WTC11 (cell line): ENCODE measurements at places on chromosomes 3 and 15. TPM values are rescaled to one million over a fixed set of nuclear protein-coding genes. Genes with fewer than 3 reads are reported as not detected.
A peak's percentile ranks its signal among the peaks of the same experiment; 100 is the strongest.

DNA sequence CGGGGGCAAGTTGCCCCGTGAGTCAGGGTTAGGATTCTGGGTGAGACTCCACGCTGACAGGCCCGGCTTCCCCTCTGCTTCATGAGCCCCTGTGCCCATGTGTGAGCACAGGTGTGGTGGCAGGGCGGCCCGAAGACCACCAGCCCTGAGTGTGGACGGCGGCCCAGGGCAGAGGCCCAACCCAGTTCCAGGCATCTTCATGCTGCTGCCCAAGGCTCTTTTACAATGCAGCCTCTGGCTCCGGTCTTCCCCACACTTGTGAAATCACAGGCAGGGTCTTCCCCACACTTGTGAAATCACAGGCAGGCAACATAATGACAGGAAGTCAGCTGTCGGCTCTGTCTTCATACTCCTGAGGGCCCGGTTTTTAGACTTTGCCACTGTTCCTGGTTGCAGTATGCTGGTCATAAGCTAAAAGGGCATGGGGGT lies 78.8 kb downstream of the AAGAB start:
- H3K4me3 ChIP-seq, result no peak overlapping the region
- no peaks in the 10 kb centered on the region for H3K27me3 ChIP-seq
- DNase-seq, result no peak
- H3K36me3 ChIP-seq, result peaks cover 7% of the 10 kb centered on the region; the same call in 1 of the 2 replicates
- no peak overlapping the region for H3K27ac ChIP-seq
- H3K4me1 ChIP-seq, result peaks cover 34% of the 10 kb centered on the region

DNA sequence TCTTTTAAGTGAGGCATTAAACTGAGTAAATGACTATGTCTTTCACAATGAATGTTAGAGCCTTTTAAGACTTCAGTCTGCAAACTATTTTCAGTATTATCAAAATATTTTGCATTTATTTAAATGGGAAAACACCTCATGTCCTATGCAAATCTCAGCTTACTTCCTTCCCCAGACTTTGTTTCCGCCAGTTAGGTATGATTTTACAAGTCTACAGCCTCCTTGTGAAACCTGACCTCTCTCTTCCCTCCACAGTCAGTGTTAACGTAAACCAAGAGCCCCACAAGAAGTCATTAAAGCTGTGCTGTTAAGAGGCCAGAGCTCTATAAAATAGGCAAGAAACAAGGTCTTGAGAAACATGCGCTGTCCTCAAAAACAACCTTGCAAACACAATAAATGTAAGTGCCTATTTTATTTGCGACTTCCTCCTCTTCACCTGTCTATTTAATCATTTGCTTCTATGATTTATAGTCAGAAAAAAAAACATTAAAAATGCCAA lies 48.3 kb downstream of the PRTG start:
- peaks cover 38% of the 10 kb centered on the region for H3K4me1 ChIP-seq
- H3K27ac ChIP-seq, result peak overlapping the region; percentile 64

DNA sequence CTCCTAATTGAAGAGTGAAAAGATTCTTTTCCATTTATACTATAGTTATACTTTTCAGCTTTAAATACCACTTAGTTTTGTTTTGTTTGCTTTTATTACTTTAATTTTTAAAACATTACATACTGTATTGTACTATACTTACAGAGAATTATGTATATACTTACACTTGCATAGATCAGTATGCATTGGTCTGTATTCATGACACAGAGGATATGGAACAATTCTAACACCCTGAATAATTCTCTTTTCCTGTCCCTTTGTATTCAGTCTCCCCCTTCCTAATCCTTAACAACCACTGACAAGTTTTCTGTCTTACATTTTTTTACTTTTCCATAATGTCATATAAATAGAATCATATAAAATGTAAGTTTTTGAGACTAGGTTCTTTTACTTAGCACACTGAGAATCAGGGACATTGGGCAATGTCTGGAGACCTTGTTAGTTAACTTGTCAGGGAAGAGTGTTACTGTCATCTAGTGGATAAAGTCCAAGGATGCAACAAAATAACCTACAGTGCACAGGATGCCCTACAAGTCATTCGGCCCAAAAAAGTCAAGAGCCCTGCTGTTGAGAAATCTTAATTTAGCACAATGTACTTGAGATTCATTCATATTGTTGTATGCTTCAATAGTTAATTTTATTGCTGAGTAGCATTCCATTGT lies 95.7 kb upstream of the MCTP2 start:
- H3K27ac ChIP-seq, result no peak overlapping the region
- H3K27me3 ChIP-seq, result no peaks in the 10 kb centered on the region
- no peak overlapping the region for H3K4me3 ChIP-seq
- DNase-seq, result no peak
- no peaks in the 10 kb centered on the region for H3K4me1 ChIP-seq

DNA sequence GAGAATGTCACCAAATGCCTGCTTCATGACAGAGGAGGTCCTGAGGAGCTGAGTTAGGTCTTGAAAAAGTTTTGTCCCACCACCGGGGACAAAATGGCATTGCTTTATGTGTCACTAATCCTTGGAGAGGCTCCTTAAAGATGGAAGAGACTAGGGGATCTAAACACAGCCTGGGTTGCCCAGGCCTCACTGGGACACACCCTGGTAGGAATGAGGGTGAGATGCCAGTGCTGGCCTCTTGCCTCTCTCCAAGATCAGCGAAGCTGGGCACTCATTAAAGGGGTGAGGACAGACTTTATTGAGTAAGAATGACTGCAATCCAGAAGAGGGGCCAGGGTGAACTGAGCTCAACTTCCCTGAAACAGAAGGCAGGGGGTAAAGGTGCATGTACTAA lies 58.5 kb upstream of the KLF13 start:
- no peak overlapping the region for H3K4me3 ChIP-seq
- peak; percentile 2 for DNase-seq
- peaks cover 13% of the 10 kb centered on the region for H3K4me1 ChIP-seq
- H3K36me3 ChIP-seq, result no peaks in the 10 kb centered on the region
- H3K27me3 ChIP-seq, result no peaks in the 10 kb centered on the region
- H3K27ac ChIP-seq, result no peak overlapping the region

DNA sequence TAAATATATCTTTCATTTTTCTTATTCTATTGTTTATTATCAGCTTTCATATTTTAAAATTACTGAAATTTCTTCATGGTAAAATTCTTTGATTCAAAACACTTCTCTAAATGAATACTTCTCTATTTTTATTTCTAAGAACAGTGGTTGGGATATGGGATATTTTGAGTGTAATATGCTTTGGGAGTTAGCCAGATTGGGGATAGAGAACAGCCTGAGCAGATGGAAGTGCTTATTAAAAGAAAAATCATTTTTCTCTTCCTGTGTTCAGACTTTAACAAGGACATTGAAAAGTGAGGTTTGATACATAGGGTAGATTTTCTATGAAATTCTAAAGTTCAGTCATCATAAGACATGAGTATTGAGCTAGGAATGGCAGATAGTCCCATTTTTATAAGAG lies 84.8 kb downstream of the COL6A5 start:
- H3K4me1 ChIP-seq, result peaks cover 9% of the 10 kb centered on the region
- no peak overlapping the region for H3K27ac ChIP-seq
- H3K36me3 ChIP-seq, result no peaks in the 10 kb centered on the region
- no peaks in the 10 kb centered on the region for H3K27me3 ChIP-seq

- peaks cover 61% of the 10 kb centered on the region for H3K4me1 ChIP-seq
- no peak for DNase-seq
- peak overlapping the region; percentile 47 for H3K4me3 ChIP-seq
- no peaks in the 10 kb centered on the region for H3K36me3 ChIP-seq
- no peaks in the 10 kb centered on the region for H3K27me3 ChIP-seq
- H3K27ac ChIP-seq, result peak overlapping the region; percentile 42; the same call in 1 of the 2 replicates
These were observed 120.5 kb downstream of the XXYLT1 start for GRCh38 chr3:195150181-195151118.

DNA sequence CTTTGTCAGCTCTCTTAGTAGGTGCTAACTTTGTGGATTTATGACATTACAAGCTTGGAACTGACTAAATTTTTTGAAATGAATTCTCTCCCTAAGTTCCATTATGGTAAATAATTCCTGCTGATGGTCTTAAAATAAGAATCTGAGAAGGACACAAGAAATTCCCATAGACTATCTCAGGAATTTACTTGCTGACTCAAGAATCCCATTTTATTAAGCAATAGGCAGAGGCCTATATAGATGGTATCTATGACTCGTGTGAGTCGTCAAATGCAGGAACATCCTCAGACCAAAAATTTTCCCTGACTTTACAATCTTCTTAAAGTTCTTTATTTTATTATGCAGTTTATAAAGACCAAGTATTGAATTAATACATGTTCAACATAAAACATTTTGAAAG lies 30.7 kb upstream of the CBLB start:
- H3K27ac ChIP-seq, result no peak overlapping the region
- DNase-seq, result no peak
- no peaks in the 10 kb centered on the region for H3K36me3 ChIP-seq
- no peak overlapping the region for H3K4me3 ChIP-seq
- peaks cover 4% of the 10 kb centered on the region for H3K4me1 ChIP-seq
- no peaks in the 10 kb centered on the region for H3K27me3 ChIP-seq

- no peaks in the 10 kb centered on the region for H3K36me3 ChIP-seq
- DNase-seq, result peak; percentile 24
- H3K27ac ChIP-seq, result no peak overlapping the region
- peaks cover 17% of the 10 kb centered on the region for H3K4me1 ChIP-seq
- H3K4me3 ChIP-seq, result no peak overlapping the region
These were observed 155.4 kb downstream of the TP63 start for GRCh38 chr3:189786479-189787064.

GRCh38 chr15:76313731-76314130 lies 2.5 kb upstream of the ETFA start:
- peaks cover 10% of the 10 kb centered on the region for H3K4me1 ChIP-seq
- H3K36me3 ChIP-seq, result no peaks in the 10 kb centered on the region
- no peak overlapping the region for H3K4me3 ChIP-seq
- DNase-seq, result no peak
- H3K27ac ChIP-seq, result no peak overlapping the region

- no peak overlapping the region for H3K27ac ChIP-seq
- H3K36me3 ChIP-seq, result peaks cover 25% of the 10 kb centered on the region
- peaks cover 5% of the 10 kb centered on the region for H3K4me1 ChIP-seq
- no peak overlapping the region for H3K4me3 ChIP-seq
- no peak for DNase-seq
These were observed 41.5 kb downstream of the FGF12 start for GRCh38 chr3:192685801-192686200.

GRCh38 chr3:77648214-77648613 lies 608.3 kb downstream of the ROBO2 start:
- no peaks in the 10 kb centered on the region for H3K36me3 ChIP-seq
- H3K27me3 ChIP-seq, result no peaks in the 10 kb centered on the region
- H3K4me3 ChIP-seq, result no peak overlapping the region
- no peak for DNase-seq

DNA sequence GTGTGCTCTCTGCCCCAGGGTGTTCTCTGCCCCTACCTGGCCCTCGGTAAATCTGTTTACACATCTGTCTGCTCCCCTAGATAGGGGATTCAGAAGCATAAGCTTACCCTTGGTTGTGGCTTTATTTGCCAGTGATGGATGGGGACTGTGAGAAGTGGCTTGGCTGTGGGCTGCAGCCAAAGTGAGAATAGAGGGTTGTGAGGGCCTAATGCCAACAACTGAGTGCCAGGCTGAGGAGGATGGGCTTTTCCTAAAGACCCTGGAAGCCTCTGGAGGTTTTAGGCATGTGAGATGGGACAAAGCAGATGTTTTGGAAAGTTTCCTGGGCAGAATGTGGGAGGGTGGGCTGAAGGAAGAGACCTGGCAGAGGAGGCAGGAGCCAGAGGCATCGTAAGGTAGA lies 15.4 kb upstream of the APEH start:
- no peak overlapping the region for H3K4me3 ChIP-seq
- no peaks in the 10 kb centered on the region for H3K36me3 ChIP-seq
- H3K27ac ChIP-seq, result no peak overlapping the region

DNA sequence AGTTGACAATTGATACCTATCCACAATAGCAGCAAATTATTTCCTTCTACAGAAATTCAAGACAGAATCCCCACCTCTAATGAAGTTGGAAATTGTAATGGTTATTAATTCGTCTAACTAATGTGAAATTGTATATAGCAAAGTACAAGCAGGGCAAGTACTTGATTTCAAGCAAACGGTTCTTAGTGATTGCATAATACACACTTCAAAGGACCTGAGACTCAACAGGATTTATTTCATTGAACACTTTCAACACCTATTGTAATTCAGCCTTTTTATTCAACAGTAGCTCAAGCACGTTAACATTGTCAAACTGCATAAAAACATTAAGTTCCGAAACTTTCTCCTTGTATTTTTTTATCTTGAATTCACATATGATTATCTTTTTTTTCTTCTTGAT lies 40.2 kb upstream of the AGTR1 start:
- H3K36me3 ChIP-seq, result no peaks in the 10 kb centered on the region
- no peak for DNase-seq
- H3K4me1 ChIP-seq, result no peaks in the 10 kb centered on the region
- no peaks in the 10 kb centered on the region for H3K27me3 ChIP-seq
- H3K4me3 ChIP-seq, result no peak overlapping the region

ADAMTSL3 gene
- 1.1 to 1.8 TPM (median 1.7 TPM) in 3 replicates for total RNA-seq

GAP43 gene
- total RNA-seq, result 16.8 to 19.9 TPM (median 17.2 TPM) in 3 replicates

NR1I2 gene
- total RNA-seq, result 1.7 to 2.8 TPM (median 2.7 TPM) in 3 replicates

RTP3 gene
- not detected in 3 replicates for total RNA-seq

SOX14 gene
- total RNA-seq, result 0.34 to 0.78 TPM (median 0.70 TPM) in 3 replicates

ASB14 gene
- total RNA-seq, result not detected in 3 replicates

UBE3A gene
- 108 to 120 TPM (median 113 TPM) in 3 replicates for total RNA-seq

TIMP4 gene
- 4.1 to 11.8 TPM (median 4.8 TPM) in 3 replicates for total RNA-seq

NR2E3 gene
- total RNA-seq, result 0.57 to 1.4 TPM (median 0.80 TPM) in 3 replicates

GOLGA8N gene
- total RNA-seq, result 1.1 to 1.8 TPM (median 1.6 TPM) in 3 replicates
